ENCODE measurements at places on chromosomes 5 and 9.

- DNase-seq = no peak
Observed at GRCh38 chr5:30749971-30750370, 443.5 kb upstream of the CDH6 start.

- DNase-seq = no peak
Observed at GRCh38 chr9:133987946-133988665, 4.0 kb downstream of the VAV2 start.

- no peak for DNase-seq
Observed at GRCh38 chr5:155342956-155343355, 329.4 kb downstream of the KIF4B start.

DNA sequence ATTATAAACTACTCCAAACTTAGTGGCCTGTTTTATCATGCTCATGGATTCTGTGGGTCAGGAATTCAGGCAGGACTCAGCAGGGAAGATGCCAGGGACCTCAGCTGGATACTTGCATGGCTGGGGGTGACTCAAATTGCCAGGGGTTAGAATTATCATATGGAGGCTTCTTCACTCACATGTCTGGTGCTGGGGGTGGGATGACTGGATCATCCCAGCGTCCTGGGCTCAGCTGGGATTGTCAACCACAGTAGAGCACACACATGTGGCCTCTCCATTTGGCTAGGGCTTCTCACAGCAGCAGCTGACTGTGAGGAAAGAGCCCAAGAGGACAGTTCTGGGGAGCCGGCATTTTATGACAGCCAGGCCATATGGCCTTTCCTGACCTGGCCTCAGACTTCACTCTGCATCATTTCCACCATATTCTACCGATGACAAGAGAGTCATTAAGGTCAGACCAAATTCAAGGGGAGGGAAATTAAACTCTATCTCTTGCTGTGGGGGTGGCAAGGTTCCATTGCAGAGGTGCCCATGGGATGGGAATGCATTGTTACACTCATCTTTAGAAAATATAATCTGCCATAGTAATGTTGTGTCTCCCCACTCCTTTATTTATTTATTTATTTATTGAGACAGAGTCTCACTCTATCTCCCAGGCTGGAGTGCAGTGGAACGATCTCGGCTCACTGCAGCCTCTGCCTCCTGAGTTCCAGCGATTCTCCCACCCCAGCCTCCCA lies 5.2 kb upstream of the GRK6 start:
- DNase-seq = no peak

- DNase-seq = no peak
Observed at GRCh38 chr5:6338871-6339270, 39.5 kb downstream of the MED10 start.

- no peak for DNase-seq
Observed at GRCh38 chr9:122827761-122828093, 661 bp downstream of the PDCL start.

GRCh38 chr9:84899326-84899725 lies 229.8 kb downstream of the NTRK2 start:
- DNase-seq = no peak

Measured in NCI-H524 (cell line).